ENCODE measurements at places on chromosomes 1 and 21.

- no peak for DNase-seq
Measured at GRCh38 chr1:221881805-221882581, 140.1 kb upstream of the DUSP10 start.

DNA sequence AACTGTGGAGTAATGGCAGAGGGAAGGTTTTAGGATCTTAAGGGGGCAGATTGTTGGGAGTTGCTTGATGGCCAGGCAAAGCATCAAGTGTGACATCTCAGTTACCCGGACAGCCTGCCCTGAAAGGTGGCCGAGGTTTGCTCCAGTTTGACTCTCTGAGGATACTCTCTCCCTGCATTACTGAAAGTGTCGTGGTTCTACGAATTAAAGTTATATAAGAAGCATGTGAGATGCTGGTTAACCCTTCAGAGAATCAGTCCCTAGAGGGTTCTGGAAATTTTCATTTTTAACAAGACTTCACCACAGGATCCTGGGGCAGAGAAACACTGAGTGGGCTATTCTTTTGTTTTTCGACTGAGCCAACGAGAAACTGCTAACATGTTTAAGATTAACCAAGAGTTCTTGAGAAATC, 689 bp upstream of the ZNF644 start:
- no peak for DNase-seq

- no peak for DNase-seq
Measured at GRCh38 chr1:221069986-221070385, 190.7 kb downstream of the HLX start.

- DNase-seq: no peak
Measured at GRCh38 chr1:227058321-227058751, 118.2 kb downstream of the COQ8A start.

DNA sequence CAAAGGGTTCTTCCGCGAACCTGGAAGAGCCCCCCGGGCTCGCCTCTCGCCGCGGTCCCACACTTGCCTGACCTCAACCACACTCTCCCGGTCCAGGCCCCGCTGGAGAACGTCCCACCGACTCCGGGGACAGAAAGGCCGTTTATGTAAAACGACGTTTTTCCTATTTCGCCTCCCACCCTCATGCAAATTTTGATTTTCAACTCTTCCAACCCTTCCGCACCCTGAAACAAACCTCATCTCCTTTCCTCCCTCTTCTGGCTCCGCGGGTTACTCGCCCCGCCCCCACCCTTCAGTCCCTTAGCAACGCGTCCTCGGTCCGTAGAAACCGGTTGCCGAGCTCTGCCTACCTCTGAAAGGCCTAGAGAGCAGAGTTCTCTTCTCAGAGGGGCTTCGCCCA, at the start of gene C1orf141:
Gene C1orf141, minus strand, starts transcription at position 276 of the 400 bp plus-strand sequence. CDS start 7,730 bp downstream, outside the sequence.
- peak; percentile 36 for DNase-seq

GRCh38 chr1:42822800-42823392, 5.7 kb upstream of the SVBP start:
- no peak for DNase-seq

DNA sequence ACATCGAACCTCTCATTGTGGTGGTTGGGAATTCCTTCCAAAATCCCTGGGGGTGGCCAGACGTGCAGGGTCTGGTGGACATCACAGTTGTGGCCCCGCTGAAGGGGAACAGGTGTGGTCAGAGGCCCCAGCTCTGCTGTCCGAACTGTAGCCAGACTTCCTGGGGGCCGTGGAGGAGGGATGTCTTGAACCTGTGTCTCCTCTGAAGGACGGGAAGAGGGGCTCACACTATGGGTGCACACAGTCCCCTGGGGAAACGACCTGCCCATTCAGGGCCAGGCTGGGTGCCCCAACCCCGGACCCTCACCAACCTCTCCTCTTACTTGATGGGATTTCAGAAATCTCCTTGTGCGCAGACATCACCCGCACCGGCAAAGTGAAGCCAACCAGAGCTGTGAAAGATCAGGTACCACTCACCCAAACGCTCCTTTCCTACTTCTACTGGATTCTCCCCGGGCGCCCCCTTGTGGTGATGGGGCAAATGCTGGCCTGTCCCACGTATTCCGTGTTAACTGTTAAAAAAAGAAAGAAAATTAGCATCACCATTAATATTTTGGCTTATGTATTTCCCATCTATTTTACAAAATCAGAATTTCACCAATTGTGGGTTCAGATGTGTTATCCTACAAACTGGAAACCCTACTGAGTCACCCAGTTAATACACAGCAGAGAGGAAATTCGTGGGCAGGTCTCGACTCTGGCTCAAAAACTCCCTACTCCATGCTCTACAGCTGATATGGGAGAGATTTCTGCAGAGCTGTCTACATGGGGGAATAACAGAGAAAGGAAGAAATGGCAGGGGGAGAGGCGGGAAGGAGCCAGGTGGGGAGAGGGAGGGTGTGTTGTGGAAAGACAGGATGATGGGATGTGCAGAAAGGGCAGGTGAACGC, 28.1 kb downstream of the PADI4 start:
- peak; percentile 9 for DNase-seq

GRCh38 chr1:85027242-85027983, 20.9 kb downstream of the MCOLN3 start:
- DNase-seq: no peak

DNA sequence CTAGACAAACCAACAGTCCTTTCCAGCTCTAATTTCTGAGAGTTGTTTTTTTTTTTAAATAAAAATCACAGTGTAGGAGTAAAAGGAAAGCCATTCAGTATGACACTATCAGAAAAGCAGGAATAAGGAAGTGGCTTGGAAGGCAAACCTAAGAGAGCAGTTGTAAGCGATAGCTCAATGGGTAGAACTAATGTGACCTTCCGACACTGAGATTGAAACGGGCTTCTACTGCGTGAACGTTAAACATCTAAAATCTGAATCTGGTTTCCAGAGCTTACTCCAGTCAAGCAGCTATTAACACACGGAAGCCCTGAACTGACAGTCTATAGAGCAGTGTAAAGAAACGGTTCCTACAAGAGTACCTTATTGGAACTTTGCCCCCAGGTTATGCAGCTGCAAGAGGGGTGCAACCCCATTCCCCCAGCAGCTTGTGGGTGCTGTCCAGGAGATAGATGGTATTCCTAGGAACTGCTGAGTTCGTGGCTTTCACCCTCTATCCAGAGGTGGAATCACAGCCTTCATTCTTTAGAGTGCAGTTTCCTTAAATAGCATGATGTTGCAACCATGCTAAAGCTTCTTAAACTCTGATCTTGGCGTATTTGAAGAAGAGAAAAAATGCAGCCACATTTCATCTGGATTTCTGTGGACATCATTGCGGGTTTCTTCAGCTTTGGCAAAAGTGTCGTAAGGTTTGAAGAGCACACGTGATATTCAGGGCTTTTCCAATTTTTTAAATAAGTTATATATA, 3.3 kb upstream of the IRF2BP2 start:
- DNase-seq: peak; percentile 75

- no peak for DNase-seq
Measured at GRCh38 chr1:178146436-178146835, 52.5 kb downstream of the RASAL2 start.

DNA sequence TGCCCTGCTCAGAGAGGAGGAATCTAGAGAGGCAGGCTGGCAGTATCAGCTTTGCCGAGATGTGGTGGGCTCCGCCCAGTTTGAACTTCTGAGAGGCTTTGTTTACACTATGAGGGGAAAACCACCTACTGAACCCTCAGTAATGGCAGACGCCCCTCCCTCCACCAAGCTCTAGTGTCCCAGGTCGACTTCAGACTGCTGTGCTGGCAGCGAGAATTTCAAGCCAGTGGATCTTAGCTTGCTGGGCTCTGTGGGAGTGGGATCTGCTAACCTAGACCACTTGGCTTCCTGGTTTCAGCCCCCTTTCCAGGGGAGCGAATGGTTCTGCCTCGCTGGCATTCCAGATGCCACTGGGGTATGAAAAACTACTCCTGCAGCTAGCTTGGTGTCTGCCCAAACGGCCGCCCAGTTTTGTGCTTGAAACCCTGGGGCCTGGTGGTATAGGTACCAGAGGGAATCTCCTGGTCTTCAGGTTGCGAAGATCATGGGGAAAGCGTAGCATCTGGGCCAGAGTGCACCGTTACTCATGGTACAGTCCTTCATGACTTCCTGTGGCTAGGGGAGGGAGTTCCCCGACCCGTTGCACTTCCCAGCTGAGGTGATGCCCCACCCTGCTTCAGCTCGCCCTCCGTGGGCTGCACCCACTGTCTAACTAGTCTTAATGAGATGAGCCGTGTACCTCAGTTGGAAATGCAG, 43.6 kb downstream of the C21orf91 start:
- no peak for DNase-seq

DNA sequence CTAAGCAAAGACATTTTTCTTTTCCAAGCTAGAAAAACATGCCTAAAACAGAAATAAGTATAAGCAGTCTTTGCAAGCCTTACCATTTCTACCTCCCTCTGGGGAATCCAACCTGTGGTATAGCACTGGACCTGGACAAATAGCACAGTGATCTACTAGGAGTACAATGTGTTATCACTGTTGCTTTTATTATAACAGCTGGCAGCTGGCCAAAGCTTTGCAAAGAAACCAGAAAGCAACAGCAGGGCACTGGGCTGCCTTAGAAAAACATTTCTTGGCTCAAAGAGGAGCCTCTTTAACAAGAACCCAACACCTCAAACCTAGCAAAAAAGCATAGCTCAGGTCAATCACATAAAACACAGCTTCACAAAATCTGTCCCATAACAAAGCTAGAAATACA, 294.5 kb upstream of the GREM2 start:
- DNase-seq: no peak

GRCh38 chr1:173354937-173355280, 122.2 kb upstream of the PRDX6 start:
- no peak for DNase-seq

- peak; percentile 21 for DNase-seq
Measured at GRCh38 chr21:32994305-32994704, 31.4 kb upstream of the OLIG2 start.

DNA sequence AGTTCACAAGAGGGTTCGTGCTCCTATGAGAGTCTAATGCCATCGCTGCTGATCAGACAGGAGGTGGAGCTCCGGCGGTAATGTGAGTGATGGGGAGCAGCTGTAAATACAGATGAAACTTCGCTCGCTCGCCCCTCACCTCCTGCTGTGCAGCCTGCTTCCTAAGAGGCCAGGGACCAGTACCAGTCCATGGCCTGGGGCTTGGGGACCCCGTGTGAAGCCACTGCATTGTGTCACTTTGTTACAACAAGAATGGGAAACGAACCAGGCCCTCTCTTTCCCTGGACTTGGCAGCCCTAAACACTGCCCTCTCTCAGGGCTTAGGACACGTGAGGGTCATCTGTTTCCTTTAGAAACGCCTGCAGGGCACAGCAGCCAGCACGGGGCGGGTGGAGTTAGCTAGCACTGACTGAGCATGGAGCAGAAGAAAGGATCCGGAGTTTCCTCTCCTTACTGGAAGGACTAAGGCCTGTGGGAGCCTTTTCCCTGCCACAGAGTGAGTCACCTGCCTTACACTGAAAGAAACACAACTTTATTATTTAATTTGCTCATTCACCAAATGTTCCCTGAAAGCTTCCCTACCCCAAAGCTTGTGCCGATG, 185.2 kb upstream of the TMEM51 start:
- peak; percentile 64 for DNase-seq

DNA sequence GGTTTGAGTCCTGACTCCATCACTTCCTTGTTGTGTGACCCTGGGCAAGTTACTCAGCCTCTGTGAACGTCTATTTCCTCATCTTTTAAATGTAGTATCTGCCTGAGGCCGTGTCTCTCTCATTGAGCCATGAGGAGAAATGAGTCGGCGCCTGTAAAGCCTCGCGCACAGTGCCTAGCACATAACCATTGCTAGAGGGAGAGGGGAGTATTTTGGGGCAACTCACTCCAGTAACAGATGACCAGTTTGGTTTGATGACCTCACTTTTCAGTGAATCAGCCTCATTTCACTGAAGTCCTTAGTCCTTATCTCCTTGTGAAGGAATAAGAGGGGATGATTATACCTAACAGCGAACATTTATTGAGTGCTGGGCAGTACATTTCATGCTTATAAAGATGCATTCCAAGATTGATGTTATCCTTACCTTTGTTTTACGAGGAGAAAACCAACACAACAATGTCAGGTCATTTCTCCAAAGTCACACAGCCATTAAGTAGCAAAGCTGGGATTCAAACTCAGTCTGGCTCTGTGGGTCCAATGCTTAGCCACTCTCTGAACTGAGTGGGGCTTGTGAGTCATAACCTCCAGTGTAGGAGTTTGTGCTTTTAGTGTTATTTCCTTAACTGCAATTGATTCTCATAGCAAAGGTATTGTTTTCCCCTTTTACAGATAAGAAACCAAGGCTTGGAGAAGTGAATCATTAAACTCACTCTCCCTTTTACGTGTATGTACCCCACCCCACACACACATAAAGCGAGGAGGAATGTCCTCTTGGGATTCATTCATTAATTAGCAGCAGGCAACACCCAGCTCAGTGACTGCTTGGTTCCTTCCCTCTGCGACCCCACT, 25.9 kb downstream of the KCNC4 start:
- DNase-seq: no peak

- DNase-seq: no peak
Measured at GRCh38 chr1:48026275-48026674, 29.1 kb upstream of the TRABD2B start.
